ENCODE measurements at places on chromosomes 2 and 18. TPM values are rescaled to one million over a fixed set of nuclear protein-coding genes. Genes with fewer than 3 reads are reported as not detected.

- peak; percentile 72 for DNase-seq
- peak overlapping the region; percentile 97 for H3K27ac ChIP-seq
- no peaks in the 10 kb centered on the region for H3K27me3 ChIP-seq
- peaks cover 25% of the 10 kb centered on the region for H3K4me1 ChIP-seq
These were observed 807 bp upstream of the CREB1 start for GRCh38 chr2:207528980-207529329.

DNA sequence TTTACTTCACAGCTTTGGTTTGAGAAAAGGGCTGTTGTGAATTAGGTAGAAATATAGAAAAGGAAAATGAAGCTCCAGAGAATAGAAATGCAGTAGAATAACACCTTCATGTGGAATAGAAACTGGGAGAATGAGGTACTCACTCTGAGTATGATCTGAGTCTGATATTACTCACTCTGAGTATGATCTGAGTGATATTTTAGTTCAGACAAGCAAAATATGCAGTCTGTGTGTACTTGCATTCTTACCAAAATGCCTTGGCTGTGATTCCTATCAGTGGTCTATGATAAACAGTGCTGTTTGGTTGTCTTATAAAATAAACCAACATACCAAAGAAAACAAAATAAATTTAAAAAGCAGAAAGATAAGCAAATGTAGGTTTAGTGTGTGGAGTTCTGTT lies 487.6 kb downstream of the THSD7B start:
- no peak overlapping the region for H3K4me3 ChIP-seq
- peak overlapping the region; percentile 8 for H3K27ac ChIP-seq
- H3K27me3 ChIP-seq, result no peaks in the 10 kb centered on the region
- DNase-seq, result no peak
- peaks cover 5% of the 10 kb centered on the region for H3K4me1 ChIP-seq

The CKAP2L gene
- not detected for total RNA-seq

DNA sequence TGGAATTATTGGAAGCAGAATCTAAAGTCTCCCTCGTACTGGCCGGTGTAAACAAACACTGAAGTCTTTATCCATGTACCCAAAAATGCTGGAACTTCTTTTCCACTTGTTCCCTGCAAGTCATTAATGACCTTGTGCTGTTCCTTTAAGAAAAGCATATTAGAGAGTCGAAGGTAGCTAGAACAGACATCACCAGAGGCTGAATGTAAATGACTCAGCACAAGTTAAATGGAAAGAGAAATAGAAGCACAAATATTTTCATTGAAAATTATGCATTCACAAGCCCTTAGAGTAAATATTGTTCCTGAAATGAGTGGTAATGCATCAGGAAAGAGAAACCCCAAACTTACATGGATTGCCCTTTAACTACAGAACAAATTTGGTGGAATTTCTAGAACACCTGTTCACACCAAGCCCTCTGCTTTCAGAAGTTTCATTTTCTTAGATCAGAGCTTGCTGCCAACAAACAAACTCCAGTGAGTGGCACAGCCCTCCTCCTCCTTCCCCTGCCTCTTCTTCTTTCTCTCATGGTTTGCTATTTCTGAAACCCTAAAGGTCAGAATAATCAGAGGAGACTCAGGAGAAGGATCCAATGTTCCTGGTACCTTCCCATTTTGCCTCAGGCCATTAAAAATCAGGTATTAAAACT lies 264.3 kb downstream of the TXNL1 start:
- H3K27ac ChIP-seq, result no peak overlapping the region
- H3K4me1 ChIP-seq, result no peaks in the 10 kb centered on the region
- H3K27me3 ChIP-seq, result no peaks in the 10 kb centered on the region
- H3K36me3 ChIP-seq, result no peaks in the 10 kb centered on the region
- H3K4me3 ChIP-seq, result no peak overlapping the region

- H3K36me3 ChIP-seq, result no peaks in the 10 kb centered on the region
- H3K4me3 ChIP-seq, result no peak overlapping the region
- H3K27ac ChIP-seq, result no peak overlapping the region
- H3K27me3 ChIP-seq, result no peaks in the 10 kb centered on the region
- H3K4me1 ChIP-seq, result no peaks in the 10 kb centered on the region
These were observed 80.5 kb downstream of the LYPD6 start for GRCh38 chr2:149410701-149411484.

DNA sequence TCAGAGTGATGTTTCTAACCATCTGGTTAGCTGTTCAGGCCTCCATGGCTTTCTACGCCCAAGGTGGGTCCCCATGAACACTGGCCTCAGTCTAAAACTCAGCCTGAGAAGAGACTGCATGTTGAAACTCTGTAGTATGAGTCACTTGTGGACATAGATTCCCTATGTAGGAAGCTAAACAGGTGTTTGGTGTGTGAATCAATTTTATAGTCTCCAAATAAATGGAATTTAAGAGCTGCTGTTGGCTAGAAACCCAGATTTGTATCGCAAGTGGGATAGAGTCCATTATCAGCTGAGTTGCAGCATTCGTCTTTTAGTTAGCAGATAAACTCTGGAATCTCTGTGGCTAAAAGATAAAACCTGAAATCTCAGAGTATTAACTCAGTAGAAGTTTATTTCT lies 131.4 kb downstream of the KCNS3 start:
- no peak overlapping the region for H3K4me3 ChIP-seq

- no peak overlapping the region for H3K4me3 ChIP-seq
- H3K36me3 ChIP-seq, result peaks cover 20% of the 10 kb centered on the region
- H3K27ac ChIP-seq, result no peak overlapping the region
- H3K27me3 ChIP-seq, result no peaks in the 10 kb centered on the region
- peaks cover 3% of the 10 kb centered on the region for H3K4me1 ChIP-seq
These were observed 21.3 kb downstream of the PSME4 start for GRCh38 chr2:53949457-53949856.

DNA sequence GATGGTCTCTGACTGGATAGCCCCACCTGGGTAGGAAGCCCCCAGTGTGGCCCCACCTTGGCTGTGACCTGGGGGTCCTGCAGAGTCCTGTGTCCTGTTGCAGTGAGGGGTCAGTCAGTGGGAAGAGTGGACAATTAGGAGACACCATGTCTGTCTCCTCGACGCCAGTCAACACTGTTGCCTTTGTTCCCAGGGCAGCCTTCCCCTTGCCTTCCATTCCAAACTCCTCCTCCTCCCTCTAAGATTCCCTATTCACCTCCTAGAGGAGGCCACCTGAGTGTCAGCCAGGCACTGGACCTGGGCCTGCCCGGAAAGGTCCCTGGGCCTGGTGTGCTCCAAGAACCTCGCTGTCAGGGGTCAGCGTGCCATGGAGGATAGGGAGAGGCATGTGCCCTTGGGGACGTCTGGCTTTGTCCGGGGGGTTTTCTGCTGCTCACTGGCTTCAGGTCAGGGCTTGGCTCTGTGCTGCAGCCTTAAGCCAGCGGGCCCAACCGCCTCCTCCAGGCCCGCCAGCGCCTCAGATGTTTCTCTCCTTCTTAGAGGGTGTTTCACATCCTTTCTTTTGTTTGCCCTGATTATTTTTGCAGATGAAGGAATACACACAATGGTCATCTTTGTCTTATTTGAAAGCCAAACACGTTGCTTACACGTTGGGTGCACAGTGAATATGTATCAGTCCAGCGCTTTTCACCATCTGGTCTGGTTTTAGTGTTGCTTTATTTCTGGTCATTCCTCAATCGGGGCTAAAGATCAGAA lies 68.9 kb downstream of the HPCAL1 start:
- H3K27me3 ChIP-seq, result no peaks in the 10 kb centered on the region
- H3K36me3 ChIP-seq, result no peaks in the 10 kb centered on the region
- no peak overlapping the region for H3K4me3 ChIP-seq
- DNase-seq, result no peak
- H3K4me1 ChIP-seq, result no peaks in the 10 kb centered on the region

DNA sequence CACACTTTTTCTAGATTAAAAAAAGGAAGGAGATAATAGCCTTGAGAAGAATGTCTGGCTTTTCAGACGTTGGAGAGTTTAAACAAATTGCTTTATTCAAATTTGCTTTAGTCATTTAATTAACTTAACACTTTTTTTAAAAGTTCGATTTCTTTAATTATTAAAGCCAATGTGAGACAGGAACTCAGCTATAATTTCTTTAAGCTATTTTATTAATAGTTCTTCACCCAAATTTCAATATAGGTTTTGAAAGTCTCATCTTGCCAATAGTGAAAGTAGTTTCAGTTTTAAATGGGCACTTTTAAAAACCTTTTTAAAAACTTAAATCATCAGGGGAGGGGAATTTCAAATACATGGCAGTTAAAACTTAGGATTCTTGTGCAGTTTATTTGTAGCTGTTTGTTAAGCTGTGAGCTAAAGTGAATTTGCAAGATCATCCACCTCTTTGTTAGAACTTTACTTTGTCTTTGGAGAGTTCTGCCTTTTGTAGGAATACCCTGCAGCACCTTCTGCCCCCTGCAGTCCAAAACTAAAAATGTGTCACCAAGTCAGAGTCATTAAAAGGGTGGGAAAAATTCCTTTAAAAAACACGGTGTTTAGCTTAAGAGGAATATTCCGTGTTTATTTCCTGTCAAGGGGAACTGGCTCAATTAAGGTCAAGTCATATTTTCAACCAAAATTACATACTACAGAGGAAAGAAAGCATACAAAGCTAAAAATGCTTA lies 4.6 kb downstream of the TGIF1 start:
- peaks cover 25% of the 10 kb centered on the region for H3K4me1 ChIP-seq
- H3K27me3 ChIP-seq, result no peaks in the 10 kb centered on the region
- peaks cover 21% of the 10 kb centered on the region for H3K36me3 ChIP-seq
- peak overlapping the region; percentile 100 for H3K27ac ChIP-seq
- DNase-seq, result no peak

DNA sequence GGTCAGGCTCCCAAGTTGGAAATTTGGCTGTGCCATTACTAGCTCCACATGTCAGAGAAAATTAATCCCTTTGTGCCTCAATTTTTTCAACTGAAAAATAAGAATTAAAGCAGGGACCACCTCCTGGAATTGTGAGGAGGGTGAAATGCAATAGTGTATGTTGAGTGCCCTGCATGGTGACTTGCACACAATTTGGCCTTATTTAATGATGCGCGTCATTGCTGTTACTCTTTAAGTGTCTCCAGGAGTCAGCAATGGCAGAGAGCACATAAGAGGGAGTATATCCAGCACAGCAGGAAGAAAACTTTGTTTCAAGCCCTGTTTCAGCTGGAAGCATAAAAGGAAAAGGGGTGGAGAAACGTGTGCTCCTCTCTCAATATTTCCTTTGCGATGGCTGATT lies 215.8 kb downstream of the ALK start:
- no peak overlapping the region for H3K4me3 ChIP-seq
- no peak overlapping the region for H3K27ac ChIP-seq
- H3K36me3 ChIP-seq, result no peaks in the 10 kb centered on the region

GRCh38 chr2:57177176-57177575 lies 869.4 kb upstream of the VRK2 start:
- DNase-seq, result no peak
- no peaks in the 10 kb centered on the region for H3K4me1 ChIP-seq
- no peaks in the 10 kb centered on the region for H3K36me3 ChIP-seq
- no peak overlapping the region for H3K4me3 ChIP-seq

The FOXD4L1 gene
- not detected for total RNA-seq

The MGAT4A gene
- 8.0 TPM for total RNA-seq

GRCh38 chr2:160380611-160381010 lies 113.0 kb downstream of the RBMS1 start:
- H3K27ac ChIP-seq, result peak overlapping the region; percentile 24
- no peak for DNase-seq
- peaks cover 62% of the 10 kb centered on the region for H3K4me1 ChIP-seq
- no peaks in the 10 kb centered on the region for H3K36me3 ChIP-seq

DNA sequence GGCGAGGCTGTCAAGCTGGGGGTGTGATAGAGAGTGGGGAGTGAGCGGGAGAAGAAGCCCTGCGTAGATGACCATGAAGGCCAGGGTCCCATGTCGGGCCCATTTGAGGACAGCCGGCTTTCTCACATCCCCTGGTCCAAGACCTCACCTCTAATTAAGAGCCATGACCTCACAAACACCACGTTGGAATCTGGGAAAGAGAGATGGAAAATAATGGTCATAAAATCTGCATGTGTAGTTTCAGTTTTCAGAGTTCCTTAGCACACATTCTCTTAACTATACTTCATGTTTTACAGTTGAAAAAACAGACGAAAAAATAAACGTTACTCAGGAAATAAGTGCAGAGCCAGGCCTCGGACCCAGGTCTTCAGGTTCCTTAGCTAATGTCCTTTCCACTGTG lies 244.8 kb upstream of the SIX2 start:
- H3K27ac ChIP-seq, result peak overlapping the region; percentile 81
- H3K27me3 ChIP-seq, result no peaks in the 10 kb centered on the region
- H3K36me3 ChIP-seq, result no peaks in the 10 kb centered on the region
- H3K4me3 ChIP-seq, result no peak overlapping the region
- H3K4me1 ChIP-seq, result peaks cover 3% of the 10 kb centered on the region

DNA sequence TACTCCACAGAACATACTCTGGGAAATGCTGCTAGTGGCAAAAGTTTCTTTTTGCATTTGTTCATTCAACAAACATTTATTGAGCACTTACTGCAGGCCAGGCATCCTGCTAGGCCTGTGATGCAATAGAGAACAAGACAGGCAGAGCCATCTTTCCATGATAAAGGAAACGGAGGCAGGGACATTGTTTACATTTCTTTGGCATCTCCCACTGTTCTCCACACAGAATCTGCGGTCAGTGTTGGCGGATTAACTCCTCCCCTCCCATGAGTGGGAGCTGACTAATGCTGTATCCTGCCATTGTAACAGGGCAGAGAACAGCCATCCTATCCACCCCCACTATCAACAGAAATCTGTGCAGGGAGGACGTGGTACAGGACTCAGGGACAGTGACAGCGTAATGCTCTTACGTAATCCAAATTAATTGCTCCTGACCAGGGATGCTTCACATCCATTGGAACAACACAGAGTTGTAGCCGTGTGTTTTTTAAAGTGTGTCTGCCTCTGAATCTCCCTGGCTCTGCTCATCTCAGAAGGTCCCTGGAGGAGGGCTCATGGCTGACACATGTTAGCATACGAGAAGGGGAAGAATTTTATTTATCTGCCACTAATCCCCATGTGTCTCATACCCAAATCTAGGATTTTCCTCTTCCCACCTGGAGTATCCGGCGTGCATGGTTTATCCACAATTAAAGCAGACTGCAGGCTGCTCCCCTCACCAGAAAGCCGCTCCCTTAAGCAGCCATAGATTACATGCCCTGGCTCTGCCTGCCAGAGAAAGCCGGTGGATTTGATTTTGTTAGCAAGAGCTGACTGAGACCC lies 32.3 kb downstream of the STEAP3 start:
- no peaks in the 10 kb centered on the region for H3K4me1 ChIP-seq
- no peak for DNase-seq
- H3K27me3 ChIP-seq, result no peaks in the 10 kb centered on the region
- no peak overlapping the region for H3K27ac ChIP-seq
- no peak overlapping the region for H3K4me3 ChIP-seq
- H3K36me3 ChIP-seq, result peaks cover 10% of the 10 kb centered on the region

The CARF gene
- total RNA-seq, result 26.2 TPM

The MAL gene
- total RNA-seq, result not detected

The TBR1 gene
- total RNA-seq, result not detected

DNA sequence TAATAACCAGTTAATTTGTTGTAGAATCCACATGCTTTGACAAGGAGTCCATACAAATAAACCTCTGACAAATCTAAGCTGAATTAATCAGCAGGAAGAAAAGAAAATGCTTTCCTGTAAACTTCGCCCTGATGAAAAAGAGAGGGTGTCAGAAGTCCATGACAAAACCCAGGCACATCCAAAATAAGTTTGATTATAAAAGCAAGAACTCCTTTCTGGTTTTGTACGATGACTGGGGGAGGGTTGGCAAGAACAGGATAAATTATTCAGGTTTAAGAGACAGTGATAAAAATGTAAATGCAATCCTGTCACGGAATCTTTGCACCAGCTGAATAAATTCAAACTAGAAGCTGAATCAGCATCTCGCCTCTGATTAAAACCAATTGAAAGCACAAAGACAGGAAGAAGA lies 469.2 kb upstream of the TNP1 start:
- no peak overlapping the region for H3K4me3 ChIP-seq
- H3K27ac ChIP-seq, result no peak overlapping the region
- no peak for DNase-seq
- no peaks in the 10 kb centered on the region for H3K36me3 ChIP-seq

The ACSL3 gene
- 48.9 TPM for total RNA-seq
